ENCODE measurements at places on chromosomes 3 and 15.

DNA sequence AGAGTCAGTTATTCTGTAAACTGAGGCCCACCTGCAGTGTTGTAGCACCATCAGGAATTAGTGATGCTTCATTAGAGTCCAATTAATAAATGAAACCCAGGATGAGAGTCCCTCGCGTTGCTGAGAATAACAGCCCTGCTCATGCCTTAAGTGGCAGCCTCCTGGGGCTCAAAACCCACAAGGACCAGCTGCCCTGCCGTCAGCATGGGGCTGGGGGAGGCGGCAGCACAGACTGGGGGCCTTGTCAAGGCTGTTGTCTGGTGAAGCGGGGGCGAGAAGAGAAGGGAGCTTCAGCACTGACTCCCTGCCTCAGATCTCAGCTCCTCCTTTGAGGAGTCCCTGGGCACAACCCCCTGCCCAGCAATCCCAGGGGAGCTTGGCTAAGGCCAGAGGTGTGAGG lies 21.0 kb downstream of the CCDC33 start:
- DNase-seq, result no peak

GRCh38 chr3:98322101-98322500 lies 31.6 kb upstream of the OR5K4 start:
- DNase-seq, result no peak

DNA sequence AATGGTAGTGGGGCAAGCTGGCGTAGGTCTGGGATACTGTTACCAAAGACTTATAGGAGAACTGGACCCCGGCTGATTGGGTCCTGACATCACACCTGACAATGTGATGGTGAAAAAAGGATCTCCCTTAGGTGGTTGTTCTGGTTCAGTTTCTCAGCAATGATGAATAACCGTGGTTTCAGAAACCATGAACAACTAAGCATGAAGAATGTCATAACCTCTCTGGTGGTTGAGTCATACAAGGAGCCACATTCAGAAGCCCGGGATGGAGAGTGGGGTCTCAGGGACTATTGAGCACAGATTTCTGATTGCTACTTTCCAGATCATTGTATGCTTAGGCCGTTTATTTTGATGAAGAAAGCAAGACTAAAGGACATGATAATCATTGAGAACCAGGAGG lies 17.4 kb downstream of the GPR160 start:
- no peak for DNase-seq

DNA sequence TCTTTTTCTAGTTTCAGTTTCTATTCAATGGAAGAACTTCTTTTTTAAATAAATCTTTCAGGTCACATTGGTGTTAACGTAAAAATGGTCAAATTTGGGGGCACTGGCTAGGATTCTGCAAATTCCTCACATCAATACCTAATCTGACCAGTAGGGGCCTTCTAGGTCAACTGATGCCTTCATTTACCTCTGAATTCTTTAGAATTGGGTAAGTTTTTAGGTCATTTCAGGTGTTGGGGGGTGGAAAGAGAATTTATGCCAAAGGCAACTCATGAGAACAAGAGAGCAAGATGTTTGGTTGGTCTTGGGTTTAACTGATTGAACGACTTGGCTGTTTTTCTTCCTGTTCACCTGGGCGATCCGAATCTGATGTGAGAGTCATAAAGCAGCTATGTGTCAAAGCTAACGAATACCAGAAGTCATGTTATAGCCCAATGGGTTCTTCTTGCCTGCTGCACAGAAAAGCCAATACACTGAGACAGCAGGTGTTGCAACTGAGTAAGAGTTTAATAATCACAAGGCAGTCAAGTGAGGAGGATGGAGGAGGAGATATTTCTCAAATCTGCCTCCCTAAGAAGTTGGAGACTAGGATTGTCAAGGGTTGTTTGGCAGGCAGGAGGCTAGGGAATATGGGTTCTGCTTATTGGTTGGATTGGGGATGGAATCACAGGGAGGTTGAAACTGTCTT lies 15.3 kb downstream of the LRRC49 start:
- no peak for DNase-seq

- DNase-seq, result no peak
These were observed 111.2 kb upstream of the SUCLG2 start for GRCh38 chr3:67765575-67765974.

- no peak for DNase-seq
These were observed 93.1 kb downstream of the LRIG1 start for GRCh38 chr3:66407611-66408218.

- DNase-seq, result no peak
These were observed 6.8 kb downstream of the MFSD1 start for GRCh38 chr3:158808697-158809096.

- DNase-seq, result no peak
These were observed 73.7 kb downstream of the DNAJB8 start for GRCh38 chr3:128392818-128393544.

DNA sequence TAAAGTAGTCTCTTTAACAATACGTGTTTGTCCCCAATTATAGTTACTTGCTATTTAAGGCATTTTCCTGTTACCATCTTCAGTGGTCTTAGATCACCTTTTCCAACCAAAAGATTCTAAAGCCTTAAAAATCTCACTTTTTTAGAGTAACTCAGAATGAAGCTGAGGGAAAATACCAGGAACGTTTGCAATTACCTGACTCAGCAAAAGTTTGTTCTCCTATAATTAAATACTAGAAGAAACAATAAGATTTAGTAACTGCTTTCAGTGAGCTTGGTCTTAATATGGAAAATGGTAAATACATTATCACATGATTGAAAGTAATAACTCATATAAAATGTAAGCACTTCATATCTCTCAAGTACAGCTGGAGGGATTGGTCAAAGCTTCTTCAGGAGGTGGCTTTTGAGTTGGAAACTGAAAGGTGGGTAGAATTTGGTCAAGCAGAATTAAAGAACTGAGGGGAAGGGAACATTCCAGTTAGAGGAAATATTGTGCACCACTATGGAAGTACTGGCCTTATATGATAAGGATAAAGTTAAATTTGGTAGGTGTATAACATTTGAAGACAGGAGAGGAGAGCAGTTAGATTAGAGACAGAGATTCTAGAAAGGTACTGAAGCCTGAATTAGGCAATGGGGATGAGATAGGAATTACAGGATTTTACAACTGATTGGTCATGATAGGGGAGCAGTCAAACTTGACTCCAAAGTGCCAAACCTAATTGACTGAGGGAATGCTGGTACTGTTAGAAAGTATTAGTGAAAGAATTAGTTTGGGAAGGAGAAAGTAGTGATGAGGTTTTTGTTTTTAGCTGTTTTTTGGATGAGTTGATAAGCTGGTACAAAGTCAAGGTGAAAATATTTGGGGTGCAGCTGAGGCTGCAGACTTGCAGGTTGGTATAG lies 21.9 kb downstream of the TSC22D2 start:
- no peak for DNase-seq

GRCh38 chr15:56074481-56075265 lies 81.3 kb upstream of the NEDD4 start:
- no peak for DNase-seq

DNA sequence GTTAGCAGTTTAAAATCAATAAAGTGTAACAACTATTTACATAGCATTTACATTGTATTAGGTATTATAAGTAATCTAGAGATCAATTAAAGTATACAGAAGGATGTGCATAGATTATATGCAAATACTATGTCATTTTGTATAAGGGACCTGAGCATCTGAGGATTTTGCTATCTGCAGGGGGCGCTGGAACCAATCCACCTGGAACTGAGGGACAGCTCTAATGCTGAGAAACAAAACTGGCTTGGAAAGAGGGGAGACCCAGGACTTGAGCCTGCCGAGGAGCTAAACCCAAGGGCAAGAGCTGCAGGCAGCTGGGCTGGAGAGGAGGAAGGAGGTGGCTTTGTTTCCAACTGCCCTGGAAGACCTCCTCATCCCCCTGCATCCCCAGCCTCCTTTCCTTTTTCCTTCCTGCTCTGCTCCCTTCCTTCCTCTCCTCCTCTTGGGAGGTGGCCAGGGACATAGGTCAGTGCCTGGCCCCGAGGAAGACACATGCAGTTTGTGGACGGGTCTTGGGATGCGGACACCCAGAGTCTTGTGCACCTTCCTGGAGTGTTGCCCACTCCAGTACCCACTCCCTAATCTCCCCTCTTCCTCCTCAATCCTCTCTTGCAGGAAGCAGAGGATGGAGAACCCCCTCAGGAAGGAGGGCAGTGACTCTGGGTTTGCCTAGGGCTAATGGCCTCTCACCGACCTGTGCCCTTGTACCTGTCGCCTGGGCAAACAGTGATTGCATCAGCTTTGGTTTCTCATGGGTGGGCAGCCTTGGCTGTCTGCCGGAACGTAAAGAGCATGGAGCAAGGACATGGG lies 825 bp upstream of the RTP3 start:
- DNase-seq, result no peak

GRCh38 chr3:170714122-170714521 lies 128.2 kb upstream of the SLC7A14 start:
- no peak for DNase-seq

DNA sequence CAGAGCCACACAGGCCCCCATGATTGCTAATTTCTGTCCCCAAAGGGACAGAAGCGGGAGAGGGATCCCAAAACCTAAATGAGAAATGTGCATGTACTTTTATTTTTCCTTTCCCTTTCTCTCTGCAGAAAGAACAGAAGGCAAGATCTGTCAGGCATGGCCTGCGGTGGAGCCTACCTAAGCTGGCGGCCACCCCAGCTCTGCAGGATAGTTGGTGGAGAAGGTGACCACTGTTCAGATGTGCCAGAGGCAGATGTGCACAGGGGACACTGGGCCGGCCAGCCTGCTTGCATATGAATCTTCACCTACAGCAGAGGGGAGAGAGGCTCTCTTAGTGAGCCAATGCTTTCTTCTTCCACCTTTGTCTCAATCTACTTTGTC lies 2.1 kb upstream of the AMOTL2 start:
- no peak for DNase-seq

DNA sequence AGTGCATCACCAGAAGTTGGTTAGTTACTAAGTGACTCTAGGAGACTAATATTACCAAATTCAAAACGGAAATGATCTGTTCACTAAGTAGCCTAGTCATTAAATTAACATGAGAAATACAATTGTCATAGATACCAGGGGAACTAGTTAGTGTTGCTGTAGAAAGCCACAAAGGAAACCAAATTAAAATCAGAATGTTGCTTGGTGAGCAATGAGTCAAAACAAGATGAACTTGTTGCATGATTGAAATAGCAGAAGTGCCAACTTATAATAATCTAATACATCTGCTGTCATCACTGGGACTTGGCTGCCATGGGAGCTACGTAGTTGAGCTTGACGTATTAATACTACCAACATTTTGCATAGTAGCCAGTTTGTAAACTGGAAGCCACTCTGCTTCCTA lies 458.1 kb downstream of the DIPK2A start:
- DNase-seq, result no peak

GRCh38 chr3:69819282-69819681 lies 80.0 kb downstream of the MITF start:
- no peak for DNase-seq

GRCh38 chr15:95086531-95087252 lies 855.3 kb downstream of the MCTP2 start:
- DNase-seq, result no peak

GRCh38 chr3:12508291-12508700 lies 24.0 kb downstream of the TSEN2 start:
- DNase-seq, result no peak

GRCh38 chr3:62659660-62660059 lies 215.6 kb downstream of the CADPS start:
- no peak for DNase-seq

DNA sequence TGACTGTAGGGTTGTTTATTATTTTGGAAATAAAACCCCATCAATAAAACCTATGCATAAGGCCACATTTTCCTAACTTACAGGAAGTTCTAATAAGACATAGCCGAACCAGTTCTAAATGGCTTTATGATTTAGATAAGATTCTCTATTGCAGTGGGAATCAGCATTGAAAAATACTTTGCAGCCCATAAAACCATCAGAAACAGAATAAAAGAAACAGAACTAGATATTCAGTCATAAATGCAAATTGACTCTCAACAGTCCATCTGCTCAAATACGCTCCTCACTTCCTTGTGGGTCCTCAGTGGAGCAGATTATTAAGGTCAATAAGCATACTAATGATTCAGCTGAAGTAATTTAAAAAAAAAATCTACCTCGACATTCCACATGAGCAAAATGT lies 8.8 kb downstream of the SATB1 start:
- DNase-seq, result no peak

GRCh38 chr15:25773248-25773647 lies 89.9 kb downstream of the ATP10A start:
- no peak for DNase-seq

DNA sequence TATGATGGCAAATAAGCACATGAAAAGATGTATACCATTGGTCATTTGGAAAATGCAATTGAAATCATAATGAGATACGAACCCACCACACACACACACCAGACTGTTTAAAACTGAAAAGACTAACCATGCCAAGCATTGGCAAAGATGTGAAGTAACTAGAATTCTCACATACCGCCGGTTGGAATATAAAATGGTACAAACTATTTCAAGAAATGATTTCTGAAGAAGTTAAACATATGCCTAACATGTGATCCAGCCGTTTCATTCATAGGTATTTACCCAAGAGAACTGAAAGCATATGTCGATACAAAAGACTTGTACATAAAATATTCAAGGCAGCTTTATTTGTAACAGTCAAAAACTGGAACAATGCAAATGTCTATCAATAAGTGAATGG lies 28.9 kb downstream of the HES1 start:
- no peak for DNase-seq

- no peak for DNase-seq
These were observed 261.0 kb downstream of the ADAMTSL3 start for GRCh38 chr15:83914906-83915305.

- no peak for DNase-seq
These were observed 96.8 kb downstream of the DUT start for GRCh38 chr15:48427960-48428547.

GRCh38 chr3:135238871-135239614 lies 444.0 kb downstream of the EPHB1 start:
- no peak for DNase-seq

DNA sequence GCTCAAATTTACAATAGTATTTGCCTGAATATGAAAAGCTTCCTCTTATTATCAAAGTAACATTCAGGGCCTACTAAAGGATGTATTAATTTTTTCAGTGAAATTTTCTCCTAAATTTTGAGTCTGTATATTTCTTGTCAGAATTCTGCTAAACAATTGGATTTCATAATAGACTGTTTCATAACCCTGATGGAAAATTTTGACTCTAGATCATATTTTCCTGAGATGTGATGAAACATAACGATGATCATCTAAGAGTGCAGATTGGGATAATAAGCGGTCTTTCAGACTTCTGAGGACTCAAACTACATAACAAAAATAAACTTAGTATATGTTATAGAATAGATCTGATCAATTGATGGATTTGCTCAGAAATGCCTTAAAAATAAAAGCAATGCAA lies 574.5 kb upstream of the TBL1XR1 start:
- no peak for DNase-seq

DNA sequence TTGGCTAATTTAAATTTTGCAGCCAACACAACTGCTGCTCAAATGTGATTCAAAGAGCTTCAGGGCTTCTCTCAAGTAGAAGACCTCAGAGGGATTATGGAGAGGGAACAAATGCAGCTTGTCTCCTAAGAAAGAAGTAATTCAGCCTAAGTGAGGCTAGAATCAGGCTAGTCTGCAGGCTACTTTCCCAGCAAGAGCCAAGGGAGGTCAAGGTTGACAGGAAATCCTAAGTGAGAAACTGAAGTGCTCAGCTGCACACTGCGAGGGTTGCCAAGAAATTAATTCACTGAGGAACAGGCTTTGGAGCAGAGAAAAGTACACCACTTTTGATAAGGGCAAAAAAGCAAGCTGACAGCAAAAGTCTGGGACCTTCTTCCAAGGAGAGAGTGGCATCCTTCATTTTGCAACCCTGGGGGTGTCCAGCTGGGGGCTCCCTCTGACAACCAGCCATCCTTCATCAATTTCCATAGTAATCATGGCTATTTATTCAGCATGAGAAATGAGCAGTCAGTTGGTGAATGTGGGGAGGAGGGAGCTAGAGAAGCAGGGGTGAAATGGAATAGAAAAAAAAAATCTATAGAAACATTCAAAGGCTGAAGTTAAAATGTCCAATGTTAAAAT lies 646.4 kb upstream of the ADAMTS9 start:
- no peak for DNase-seq
